A172 (cell line): ENCODE measurements at places on chromosomes 4 and X.

DNA sequence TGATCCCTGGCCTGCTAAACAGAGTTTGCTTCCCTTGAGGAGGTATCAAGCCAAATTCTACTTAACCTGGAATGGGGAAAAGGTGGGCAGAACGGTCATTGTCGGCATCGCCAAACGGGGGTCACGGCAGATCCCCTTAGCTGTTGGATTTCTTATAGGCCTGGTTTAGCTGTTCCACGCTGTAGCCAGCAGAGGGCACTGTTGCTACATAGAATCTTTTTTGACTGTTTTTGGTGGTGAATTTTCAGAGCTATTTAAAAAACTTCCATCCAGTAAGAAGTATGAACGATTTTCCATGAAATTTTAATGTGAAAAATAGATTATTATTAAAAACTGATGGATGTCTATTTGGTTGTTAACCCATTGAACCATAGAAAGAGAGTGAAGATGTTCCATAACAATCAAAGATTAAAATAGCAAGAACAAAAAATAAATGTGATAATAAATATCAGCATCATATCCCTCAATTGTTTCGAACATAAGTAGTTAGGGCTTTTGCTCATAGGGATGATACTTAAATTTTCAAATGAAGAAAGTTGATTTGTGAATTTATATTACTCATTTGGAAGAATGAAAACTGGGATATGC, 56.6 kb downstream of the LINC00632 start:
- peak; percentile 5 for DNase-seq

GRCh38 chrX:4320436-4320947, 607.0 kb upstream of the PRKX start:
- no peak for DNase-seq

DNA sequence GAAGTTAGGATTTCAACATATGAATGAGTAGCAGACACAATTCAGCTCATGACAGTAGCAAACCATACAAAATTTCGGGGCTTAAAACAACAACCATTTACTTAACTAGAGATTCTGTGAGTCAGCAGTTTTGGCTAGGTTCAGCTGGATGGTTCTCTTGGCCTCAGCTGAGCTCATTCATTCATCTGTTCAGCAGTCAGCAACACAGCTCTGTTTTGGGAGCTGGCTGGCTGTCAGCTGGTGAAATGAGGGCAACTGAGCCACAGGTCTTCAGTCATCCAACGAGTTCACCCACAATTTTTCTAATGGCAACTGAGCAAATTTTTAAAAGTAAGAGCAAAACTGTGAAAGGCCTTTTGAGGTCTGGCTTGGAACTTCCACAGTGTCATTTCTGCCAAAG, 2005.1 kb upstream of the AGA start:
- no peak for DNase-seq

GRCh38 chrX:150421816-150422215, 58.7 kb downstream of the MAMLD1 start:
- DNase-seq, result no peak

- DNase-seq, result no peak
Measured at GRCh38 chr4:184409911-184410692, 64.2 kb downstream of the IRF2 start.

GRCh38 chr4:168717847-168718246, 221.0 kb downstream of the PALLD start:
- no peak for DNase-seq

DNA sequence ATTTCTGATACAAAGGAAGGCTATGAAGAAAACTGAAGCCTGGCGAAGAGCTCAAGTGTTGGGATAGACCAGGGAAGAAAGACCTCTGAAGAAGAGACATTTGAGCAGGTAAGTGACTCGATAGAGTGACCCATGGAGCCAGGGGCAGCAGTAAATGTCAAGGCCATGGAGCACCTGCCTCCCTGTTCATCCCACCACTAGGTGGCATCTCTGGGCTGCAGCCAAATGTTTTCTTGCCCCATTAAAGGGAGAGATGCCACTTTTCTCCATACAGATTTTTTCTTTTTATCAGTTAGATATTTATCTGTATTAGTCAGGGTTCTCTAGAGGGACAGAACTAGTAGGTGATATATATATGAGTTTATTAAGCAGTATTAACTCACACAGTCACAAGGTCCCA, 4.9 kb upstream of the ZNF81 start:
- DNase-seq, result peak; percentile 52

DNA sequence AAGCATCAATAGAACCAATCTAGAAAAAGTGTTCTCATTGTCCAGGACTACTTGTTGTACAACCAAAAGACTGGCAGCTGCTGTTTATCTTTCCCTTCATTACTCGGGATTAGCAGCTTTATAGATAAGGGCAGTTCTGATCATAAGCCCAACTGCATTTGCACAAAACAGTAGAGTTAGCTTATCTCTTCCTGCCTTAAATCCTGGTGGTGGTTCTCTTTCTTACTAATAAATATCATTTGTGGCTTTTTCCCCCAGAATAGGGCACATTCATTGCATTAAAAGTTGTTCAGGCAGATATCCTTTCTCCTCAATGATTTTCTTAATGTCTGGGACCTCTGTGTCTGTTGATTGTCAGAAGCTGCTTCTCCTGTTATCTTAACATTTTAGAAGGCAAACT, 20.2 kb upstream of the RRAGB start:
- DNase-seq, result no peak

GRCh38 chrX:78624426-78624825, 34.7 kb downstream of the RTL3 start:
- DNase-seq, result no peak

DNA sequence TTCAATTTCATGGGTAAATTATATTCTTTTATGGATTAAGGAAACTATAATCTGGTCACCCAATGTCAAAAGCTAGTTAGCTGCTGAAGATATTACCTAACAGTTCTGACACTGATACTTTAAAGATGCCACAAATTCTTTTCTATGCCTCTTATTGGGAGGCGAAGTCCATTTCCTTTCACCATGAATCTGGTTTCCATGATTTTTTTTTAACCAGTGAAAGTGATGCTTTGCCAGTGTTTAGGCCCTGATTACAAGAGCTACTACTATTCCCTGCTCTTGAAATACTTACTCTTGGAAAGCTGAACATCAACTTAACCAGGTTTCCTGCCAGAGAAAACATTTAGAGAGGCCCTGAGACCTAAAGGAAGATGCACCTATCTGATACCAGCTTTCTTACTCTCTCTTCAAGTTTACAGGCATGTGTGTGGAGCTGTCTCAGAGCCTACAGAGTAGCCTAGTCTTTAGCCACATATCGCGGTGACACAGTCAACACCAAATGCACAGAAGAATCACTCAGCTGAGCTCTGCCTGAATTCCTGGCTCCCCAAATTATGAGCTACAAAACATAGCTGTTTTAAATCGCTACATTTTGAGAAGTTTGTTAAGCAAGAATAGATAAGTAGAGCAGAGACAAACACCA, 1280.8 kb downstream of the PCDH7 start:
- DNase-seq, result no peak

- peak; percentile 20 for DNase-seq
Measured at GRCh38 chr4:48162162-48162561, 28.1 kb upstream of the TXK start.

DNA sequence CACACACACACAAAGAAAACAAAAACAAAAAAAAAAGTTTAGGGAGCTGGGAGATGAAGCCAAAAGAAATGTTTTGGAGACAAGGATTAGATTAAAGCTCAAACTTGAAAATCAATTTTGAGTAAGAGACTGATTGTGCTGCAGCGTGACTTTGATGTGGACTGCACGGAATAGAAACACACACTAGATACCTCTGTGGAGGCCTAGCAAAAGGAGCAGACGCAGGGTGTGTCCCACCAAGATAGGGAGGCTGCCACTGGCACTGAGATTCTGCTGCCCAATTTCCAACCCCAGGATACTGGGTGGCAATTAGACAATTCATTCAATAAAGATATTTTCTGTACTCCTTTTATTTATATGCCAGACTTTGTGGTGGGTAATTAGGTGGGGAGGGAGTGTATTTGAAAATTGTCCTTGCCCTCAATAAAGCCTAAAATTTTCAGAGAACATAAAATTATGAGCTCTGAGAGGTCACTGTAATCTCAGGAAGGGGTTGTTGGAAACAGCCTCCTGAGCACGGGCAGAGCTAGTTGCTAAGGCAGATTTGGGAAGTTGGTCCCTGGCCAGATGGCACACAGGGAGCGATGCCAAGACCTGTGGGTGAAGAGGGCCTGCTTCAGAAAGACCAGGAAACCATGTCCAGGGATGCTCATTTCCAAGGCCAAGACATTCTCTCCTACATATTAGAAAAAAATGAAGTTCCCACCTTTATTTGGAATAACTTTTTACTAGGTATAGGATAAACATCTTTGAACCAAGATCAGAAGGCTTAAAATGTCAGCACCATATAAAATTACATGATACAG, 1.9 kb upstream of the PPP3CA start:
- peak; percentile 24 for DNase-seq

DNA sequence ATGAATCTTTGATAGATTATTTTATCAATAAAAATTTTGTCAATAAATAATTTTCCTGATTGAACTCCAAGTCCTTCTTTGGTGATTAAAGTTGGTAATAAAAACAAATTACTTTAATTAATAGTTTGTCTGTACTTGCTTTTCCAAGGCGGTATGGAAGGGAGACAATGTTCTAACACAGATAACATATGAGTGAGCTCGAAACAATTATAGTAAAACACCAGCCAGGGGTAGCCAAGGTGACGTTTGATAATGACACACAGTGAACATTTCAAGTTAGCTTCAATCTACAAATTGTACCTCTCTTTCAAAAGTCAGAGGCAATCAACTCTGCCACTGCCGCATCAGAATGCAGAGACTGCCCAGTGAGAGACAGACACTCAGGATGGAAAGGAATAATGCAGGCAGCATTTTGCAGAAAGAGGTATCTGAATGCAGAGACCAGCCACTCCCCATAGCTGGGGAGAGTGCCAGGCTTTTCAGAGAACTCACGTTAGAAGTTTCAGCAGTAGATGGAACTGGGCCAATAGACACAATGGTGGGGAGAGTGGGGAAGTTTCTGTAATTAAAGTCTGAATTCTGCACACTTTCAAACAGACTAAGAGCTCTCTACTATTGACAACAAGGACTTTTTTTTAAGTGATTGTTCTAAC, 18.1 kb upstream of the ATOH1 start:
- no peak for DNase-seq

- no peak for DNase-seq
Measured at GRCh38 chr4:15197005-15197404, 194.7 kb downstream of the CPEB2 start.

DNA sequence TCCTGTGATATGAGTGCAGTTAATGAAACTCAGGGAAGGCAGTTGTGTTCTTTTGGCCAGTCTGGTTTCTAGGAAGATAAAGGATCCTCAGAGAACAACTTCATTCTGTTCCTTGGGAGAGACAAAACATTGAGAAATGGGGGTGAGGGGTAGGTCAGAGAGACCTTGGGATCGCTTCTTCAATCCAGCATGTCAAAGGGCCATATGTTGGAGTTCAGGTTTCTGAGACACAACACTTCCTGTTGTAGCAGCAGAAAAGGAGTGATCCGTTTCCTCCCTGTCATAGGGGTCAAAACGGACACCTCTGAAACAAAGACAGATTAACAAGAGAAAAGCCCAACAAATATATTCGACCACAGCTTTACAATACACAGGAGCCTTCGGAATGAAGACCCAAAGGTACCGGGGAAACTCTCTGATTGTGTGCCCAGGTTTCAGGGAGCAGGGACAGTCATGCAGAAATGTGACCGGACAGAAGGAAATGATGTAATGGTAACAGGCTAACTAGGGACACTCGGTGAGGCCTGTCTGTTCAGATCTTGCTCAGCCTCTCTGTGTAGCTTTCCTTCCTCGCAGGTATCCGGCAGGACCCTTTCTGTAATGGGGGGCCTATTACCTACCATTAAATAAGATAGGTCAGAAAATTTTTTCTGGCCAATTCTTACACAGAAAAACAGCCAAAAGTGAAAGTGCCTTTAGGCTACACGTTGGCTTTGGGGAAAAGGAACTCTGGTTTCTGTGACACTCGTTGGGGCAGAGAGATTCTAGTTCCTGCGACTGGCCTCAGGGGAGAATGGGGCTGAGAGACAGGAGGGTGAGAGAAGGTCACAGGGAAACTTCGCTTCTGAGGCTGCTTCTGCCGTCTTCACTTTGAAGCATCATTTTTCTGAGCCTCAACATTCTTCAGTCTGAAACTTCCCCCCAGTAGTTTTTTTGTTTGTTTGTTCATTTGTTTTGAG, 103.3 kb upstream of the TLR3 start:
- no peak for DNase-seq

- DNase-seq, result peak; percentile 59
Measured at GRCh38 chrX:23773601-23774175, 9.3 kb upstream of the SAT1 start.

DNA sequence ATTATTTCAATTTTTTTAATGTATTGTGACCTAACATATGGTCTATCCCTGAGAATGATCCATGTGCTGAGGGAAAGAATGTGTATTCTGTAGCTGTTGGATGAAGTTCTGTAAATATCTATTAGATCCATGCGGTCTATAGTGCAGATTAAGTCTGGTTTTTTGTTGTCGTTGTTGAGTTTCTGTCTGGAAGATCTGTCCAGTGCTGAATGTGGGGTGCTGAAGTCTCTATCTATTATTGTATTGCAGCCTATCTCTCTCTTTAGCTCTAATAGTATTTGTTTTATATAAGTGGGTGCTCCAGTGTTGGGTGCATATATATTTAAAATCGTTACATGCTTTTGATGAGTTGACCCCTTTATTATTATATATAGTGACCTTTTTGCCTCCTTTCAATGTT, 26.2 kb upstream of the PAGE3 start:
- no peak for DNase-seq

DNA sequence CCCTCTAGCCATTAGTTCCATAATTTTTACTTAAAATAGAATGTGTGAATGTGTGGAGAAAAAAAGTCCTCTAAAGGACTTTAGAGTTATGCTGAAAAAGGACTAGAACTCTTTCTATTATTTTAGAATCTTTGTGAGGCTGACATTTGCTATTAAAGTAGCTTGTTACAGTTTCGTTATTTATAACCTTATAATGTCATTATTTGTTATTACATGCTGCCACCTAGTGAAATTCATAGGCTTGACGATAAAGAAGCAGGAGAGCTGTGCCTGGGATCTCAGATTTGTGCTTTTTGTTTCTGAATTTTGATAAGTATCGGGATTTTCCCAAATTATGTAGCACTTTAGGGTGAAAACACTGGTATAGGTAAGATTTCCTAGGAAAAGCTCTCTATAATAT, 38.5 kb upstream of the TAPT1 start:
- peak; percentile 26 for DNase-seq

GRCh38 chr4:39729557-39729956, 31.6 kb downstream of the UBE2K start:
- DNase-seq, result no peak

- no peak for DNase-seq
Measured at GRCh38 chr4:75907966-75908365, 5.7 kb upstream of the PPEF2 start.

- no peak for DNase-seq
Measured at GRCh38 chr4:104451573-104451972, 43.1 kb downstream of the CXXC4 start.
